Testis (tissue), 5 donors: ENCODE measurements at places on chromosomes 6 and 20.

GRCh38 chr6:9745966-9746365, 668.9 kb downstream of the TFAP2A start:
- DNase-seq, result no peak

DNA sequence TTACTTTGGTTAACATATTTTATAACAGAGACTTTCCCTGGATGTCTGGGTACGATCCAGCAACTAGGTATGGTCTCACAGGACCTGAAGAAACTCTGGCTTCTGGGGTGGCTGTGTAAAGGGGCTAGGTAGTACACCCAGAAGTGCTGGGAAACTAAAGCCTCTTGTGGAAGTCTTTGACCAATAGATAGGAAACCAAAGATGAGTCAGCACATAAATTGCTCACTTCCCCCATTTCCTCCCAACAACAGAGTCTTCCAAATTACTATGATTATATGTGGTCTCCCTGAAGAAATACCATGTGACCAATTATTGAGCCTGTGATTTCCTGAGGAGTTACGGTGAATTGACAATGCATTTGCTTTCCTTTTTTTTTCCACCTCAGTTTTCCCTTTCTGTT, 26.8 kb upstream of the TBX18 start:
- DNase-seq, result no peak

DNA sequence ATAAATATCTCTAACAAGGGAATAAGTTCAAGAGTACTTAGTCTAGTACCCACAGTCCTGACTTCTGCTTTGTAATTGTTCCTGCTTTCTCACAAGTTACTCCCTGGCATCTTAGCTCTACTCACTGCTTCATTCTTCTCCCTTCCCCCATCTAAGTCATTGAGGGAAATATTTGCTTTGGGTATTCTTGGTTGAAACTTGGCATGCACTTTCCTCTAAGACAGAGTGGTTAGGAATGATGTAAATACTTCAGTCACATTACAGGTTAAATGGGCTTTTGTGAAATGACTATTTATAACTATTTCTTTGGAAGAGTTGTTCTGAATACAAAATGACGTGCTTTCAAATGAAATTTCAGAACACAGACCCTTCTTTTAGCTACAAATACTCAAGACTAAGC, 67.7 kb upstream of the PLEKHG1 start:
- no peak for DNase-seq

GRCh38 chr6:150410399-150410798, 41.6 kb downstream of the IYD start:
- no peak for DNase-seq

DNA sequence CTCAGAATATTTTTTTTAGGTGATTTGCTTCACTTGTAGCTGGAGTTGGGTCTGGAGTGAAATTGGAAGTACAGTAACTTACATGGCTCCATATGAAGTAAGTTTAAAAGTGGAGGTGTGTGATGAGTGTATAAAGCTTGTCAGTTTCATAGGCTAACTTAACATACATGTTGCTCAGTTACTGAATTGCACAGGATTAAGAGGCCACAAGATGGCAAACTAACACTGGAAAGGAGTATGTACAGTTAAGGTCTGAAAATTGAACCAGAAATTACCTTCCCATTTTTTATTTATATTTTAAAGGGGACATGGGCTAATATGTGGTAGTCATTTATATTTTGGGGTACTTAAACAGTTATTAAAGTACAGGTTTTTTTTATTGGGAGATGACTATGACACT, 45.3 kb upstream of the SMIM8 start:
- DNase-seq, result no peak

- no peak for DNase-seq
Observed at GRCh38 chr6:28810659-28811053, 113.1 kb downstream of the TRIM27 start.

GRCh38 chr6:44012078-44012493, 115.2 kb downstream of the MRPL14 start:
- DNase-seq, result no peak

DNA sequence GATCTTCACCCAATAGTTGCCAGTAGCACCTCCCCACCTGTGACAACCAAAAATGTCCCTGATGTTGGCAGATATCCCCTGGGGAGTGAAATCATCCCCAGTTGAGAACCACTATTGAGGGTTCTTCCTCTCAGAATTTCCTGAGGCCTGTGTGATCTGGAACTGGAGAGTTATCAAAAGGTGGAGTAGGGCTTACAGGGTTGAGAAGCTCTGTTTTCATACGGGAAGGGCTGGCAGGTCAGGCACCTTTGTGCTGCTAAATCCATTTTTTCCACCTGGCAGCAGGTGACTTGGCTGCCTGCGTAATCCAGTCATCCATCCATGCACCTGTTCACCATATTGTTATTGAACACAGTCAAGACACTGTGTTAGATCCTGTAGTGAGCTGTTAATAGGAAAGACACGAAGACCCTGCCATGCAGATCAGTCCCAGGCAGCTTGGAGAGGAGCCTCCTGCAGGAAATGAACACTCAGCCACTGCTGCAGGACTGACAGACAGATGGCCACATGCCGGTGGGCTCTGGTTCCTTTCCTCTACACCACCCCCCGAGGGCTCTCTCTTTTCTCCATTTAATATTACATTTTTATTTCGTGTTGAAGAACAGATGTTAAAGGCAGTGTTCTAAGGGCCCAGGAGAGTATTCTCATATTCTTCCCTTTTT, 5.4 kb downstream of the DUSP22 start:
- no peak for DNase-seq

- DNase-seq, result peak; percentile 73
Observed at GRCh38 chr6:157789861-157790260, 33.2 kb upstream of the SNX9 start.

GRCh38 chr6:139823099-139823807, 448.8 kb upstream of the CITED2 start:
- DNase-seq, result no peak

GRCh38 chr20:17605131-17605660, 35.3 kb downstream of the DSTN start:
- no peak for DNase-seq

GRCh38 chr20:13101706-13102105, 92.9 kb downstream of the SPTLC3 start:
- no peak for DNase-seq

DNA sequence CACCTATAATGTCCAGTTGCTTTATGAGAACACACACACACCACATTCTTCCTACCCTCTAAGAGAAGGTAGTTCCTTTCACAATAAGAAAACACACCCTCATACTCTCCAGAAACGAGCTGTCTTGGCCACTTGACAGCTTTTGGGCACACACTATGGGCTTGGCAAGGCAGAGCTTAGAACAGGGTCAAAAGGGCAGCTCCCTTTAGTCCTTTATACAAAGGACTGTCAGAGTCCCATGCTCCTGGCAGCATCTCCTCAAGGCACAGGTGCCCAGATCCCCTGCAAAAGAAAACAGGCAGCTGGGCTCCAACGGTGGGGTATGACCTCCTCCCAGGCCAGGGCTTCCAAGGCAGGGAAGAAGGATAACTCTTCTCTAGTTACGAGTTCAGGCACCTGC, 4.9 kb upstream of the LYRM2 start:
- DNase-seq, result no peak

- no peak for DNase-seq
Observed at GRCh38 chr20:25257130-25257529, 9.2 kb downstream of the PYGB start.

DNA sequence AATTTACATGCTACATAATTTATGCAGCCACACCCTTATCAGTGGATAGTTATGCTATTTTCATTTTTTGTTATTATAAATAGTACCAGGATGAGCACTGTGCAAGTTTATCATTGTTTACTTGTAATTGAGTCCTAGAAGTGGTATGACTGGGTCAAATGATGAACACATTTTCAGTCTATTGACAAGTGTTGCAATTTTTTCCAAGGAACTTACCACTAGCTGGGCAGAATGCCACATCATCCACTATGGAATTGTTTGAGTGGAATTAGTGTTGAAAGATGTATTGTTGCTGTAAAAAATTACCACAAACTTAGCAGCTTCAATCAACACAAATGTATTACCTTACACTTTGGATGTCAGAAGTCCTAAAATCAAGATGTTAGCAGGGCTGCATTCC, 38.1 kb upstream of the OPN5 start:
- DNase-seq, result no peak

DNA sequence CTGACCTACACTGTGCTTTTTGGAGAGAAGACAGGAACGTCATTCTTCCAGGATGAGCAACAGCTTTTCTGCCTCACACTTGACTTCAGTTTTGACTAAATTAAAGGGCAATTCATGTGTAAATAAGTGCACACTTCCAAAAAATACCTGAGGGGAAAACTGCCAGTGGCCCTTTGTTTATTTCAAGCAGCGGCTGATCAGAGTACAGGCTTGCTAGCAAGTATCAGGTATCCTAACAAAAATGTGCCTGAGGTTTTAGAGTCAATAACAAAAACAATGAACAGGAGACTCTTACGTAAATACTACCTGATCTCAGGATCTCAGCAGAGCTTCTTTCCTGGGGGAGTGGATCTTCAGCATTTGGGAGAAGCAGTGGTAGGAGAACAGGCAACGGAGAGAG, 12.4 kb downstream of the LY86 start:
- DNase-seq, result no peak

DNA sequence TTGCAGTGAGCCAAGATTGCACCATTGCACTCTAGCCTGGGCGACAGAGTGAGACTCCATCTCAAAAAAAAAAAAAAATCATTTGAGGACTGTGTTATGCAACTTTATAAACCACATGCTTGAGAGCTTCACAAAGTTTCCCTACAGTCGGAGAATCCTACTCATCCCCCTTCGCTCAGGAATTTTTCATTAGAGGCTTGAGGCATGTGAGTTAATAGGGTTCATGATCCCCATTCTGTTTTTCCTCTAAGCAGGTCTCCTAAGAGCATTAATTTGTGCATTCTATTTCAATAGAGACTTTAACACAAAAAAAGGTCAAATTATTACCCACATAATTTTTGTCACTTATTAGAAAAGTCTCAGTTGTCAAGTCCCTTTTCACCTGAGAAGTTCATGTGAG, 103.7 kb upstream of the SOX4 start:
- no peak for DNase-seq

DNA sequence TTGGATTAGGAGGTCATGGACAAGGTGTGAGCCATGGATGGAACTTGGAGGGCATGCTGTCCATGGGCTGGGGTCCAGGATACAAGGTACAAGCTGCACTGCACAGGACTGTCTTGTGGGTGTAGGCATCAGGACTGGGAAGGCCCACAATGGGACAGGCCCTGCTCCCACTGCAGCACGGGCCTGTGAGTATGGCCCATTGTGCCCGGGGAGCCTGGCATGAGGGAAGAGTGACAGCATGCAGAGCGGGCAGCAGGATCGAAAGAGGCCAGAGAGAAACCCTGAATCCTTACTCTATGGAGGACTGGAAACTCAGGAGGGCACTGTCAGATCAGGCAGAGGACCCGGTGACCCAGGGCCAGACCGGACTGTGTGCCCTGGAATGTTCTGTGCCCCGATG, 211.3 kb downstream of the PREX1 start:
- DNase-seq, result no peak

GRCh38 chr6:151095538-151096254, 144.1 kb upstream of the AKAP12 start:
- DNase-seq, result no peak

- no peak for DNase-seq
Observed at GRCh38 chr20:51446656-51447055, 95.9 kb downstream of the NFATC2 start.

GRCh38 chr6:36283608-36284007, 13.7 kb downstream of the PNPLA1 start:
- no peak for DNase-seq

GRCh38 chr20:44911264-44911921, 1.5 kb downstream of the PABPC1L start:
- DNase-seq, result peak; percentile 86

GRCh38 chr6:11058406-11058805, 14.3 kb upstream of the ELOVL2 start:
- DNase-seq, result no peak

DNA sequence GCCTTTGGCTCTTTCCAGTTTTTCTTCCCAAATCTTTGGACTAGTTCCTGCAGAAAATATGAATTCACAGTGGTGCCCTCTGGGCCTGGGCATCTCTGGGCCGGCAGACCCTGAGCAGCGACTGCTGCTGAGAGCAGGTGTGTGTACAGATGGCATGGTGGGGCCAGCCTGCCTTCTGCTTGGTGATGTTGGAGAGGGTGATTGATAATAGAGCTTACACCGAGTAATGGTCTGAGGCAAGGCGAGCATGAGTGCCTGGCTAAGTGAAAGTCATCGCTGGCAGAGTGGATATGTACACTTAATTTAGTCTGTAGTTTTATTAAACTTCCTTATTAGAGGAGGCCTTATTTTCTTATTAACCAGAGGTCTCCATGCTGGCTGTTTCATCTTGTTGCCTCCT, 156.9 kb downstream of the CDKAL1 start:
- DNase-seq, result no peak

GRCh38 chr20:43744151-43744611, 17.4 kb upstream of the GTSF1L start:
- DNase-seq, result no peak

- DNase-seq, result peak; percentile 26
Observed at GRCh38 chr20:30811885-30812671, 445.4 kb upstream of the DEFB115 start.

GRCh38 chr6:73393278-73393677, 1.4 kb upstream of the DDX43 start:
- no peak for DNase-seq

- DNase-seq, result no peak
Observed at GRCh38 chr6:108839083-108839642, 9.1 kb upstream of the ARMC2 start.

DNA sequence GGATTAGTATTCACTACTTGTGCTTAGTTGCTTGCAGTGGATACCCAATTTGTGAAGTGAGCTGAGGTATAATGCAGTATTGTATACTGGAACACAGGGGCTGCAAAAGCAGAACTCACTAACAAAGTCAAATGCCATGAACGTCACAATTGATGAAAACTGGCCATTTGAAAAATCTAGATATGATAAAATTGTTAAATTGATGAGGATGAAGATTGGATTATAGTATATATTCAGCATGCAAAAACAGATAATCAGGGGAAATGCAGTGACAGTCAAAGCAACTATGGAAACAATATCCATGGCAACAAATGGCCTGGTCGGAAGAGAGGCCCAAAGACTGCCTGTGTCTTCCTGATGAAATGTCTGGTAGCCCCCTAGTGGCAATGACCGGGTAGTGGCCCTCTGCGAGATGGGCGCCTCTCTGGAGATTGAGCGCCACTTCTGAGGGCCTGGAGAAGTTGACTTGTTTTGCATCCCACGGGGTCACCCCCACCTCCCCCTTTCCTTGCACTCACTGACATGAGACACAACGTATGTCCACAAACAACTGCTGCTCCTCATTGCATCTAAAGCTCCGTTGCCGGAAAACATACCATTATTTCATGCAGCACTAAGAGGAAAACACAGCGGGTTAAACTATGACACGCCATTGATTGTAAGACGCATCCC, 43.6 kb downstream of the C6orf15 start:
- peak; percentile 90 for DNase-seq

DNA sequence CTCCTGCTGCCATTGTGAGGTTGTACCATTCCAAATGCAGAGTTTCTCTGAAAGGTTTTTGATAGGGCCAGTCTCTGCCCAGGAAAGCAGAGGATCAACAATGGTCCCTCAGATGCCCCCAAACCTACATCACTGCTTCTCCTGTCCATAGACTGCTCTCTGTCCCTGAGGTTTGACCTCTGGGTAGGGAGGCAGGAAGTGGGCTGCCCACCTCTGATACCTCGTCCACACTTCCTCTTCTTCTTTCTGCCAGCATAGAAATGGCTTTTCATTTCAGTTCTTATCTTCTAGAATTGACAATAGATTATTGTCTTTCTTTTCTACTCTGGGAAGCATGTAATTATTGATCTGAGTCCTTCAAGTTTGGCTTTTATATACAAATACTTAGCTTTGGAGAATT, 170.6 kb downstream of the TRMT11 start:
- no peak for DNase-seq
